ENCODE measurements at places on chromosomes 16 and 17.

GRCh38 chr17:4510618-4510941, 11.9 kb downstream of the SPNS2 start:
- DNase-seq = no peak

DNA sequence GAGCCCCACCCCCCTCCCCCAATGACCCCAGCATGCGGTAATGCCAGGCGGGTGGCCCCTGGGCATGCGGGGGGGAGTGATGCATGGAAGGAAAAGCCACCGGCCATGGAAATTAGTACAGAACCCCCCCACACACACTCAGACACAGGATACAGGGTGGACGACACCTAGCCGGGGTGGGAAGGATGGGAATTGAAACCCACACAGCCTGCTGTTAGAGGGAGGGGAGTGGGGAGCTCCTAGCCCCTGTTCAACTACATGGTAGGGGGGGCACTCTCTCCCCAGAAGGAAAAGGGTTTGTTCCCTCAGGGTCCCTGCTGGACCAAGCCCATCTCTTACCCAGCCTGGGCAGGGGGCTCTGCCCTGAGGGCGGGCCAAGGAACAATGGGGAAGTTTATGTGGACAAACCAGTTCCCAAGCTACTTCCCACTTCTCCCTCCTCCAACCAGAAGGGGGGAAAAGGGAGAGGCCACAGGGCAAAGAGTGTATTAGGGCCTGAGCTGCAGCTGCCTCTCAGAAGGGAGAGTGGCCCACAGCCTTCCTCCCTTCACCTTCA, 5.2 kb downstream of the TMUB2 start:
- DNase-seq = no peak

DNA sequence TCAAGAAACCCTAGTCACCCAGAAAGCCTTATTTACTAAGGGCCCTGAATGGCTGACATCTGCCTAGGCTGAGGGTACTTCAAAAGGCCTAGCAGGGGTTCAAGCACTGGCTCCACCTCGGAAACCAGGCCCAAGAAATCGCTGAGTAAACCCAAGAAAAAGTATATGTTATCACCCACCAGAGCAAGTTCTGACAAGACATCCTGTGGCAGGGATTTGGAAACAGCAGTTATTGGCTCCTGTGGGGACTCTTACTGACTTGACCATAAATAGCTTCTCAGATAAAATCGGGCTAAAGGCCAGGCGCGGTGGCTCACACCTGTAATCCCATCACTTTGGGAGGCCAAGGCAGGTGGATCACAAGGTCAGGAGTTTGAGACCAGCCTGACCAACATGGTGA, 12.2 kb downstream of the ATP6V0D1 start:
- DNase-seq = no peak

DNA sequence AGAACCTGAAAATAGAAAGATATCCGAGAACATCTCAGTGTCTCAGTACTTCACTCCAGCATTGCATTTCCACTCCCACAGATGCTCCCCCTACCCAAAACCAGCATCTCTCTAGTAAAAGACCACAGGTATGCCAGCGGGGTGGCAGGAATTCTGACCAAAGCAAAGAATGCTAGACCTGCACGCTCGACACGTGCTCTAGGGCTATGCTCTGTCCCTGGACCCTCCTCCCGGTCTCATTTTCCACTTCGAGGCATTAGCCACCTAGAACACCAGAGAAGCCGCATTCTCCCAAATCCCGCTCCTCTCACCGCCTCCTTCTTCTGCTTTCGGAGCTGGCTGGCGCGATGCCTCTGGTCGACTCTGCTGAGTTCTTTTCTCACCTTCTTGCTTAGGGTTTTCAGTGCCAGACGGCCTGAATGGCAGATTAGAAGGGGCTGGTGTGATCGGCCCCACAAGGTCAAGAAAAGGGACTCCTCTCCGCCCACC, 487 bp downstream of the TSR1 start:
- DNase-seq = no peak

GRCh38 chr17:49114703-49115102, 17.9 kb upstream of the B4GALNT2 start:
- no peak for DNase-seq

DNA sequence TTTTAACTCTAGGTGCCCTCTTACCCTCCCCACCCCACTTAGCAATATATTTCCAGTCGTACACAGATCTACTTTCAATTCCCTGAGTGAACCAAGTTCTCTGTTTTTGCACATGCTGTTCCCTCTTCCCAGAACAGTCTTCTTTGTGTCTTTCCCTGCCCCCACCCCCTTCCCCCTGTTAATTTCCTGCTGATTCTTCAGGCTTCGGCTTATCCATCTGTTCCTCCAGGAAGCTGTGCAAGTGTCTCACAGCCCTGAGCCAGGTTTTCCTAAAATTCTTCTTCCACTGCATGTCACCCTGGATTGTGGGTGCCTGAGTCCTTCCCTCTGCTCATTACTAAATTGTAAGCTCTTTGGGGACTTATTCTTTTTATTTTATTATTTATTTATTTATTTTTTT, 12.4 kb upstream of the SPOP start:
- DNase-seq = peak; percentile 62

Data from D341Med (cell line).